Naive thymus-derived CD8-positive, alpha-beta T cell (primary cell): ENCODE measurements at places on chromosomes 4 and X. TPM values are rescaled to one million over a fixed set of nuclear protein-coding genes. Genes with fewer than 3 reads are reported as not detected.

- no peaks in the 10 kb centered on the region for H3K4me1 ChIP-seq
- peaks cover 13% of the 10 kb centered on the region for H3K27me3 ChIP-seq
- H3K36me3 ChIP-seq: no peaks in the 10 kb centered on the region
- no peak for DNase-seq
- H3K4me3 ChIP-seq: no peak overlapping the region
- peak overlapping the region; percentile 3 for H3K27ac ChIP-seq
Measured at GRCh38 chr4:168744021-168744420, 247.2 kb downstream of the PALLD start.

GRCh38 chrX:24890677-24891076 is 125.1 kb downstream of the ARX start:
- H3K36me3 ChIP-seq: peaks cover 52% of the 10 kb centered on the region
- no peak overlapping the region for H3K4me3 ChIP-seq
- no peaks in the 10 kb centered on the region for H3K4me1 ChIP-seq
- no peak for DNase-seq

- H3K27ac ChIP-seq: no peak overlapping the region
- no peak for DNase-seq
- H3K4me3 ChIP-seq: no peak overlapping the region
- no peaks in the 10 kb centered on the region for H3K4me1 ChIP-seq
- no peaks in the 10 kb centered on the region for H3K36me3 ChIP-seq
- H3K27me3 ChIP-seq: no peaks in the 10 kb centered on the region
Measured at GRCh38 chr4:10703766-10704429, 19.3 kb upstream of the CLNK start.

Gene TMPRSS11E
- not detected for total RNA-seq
